ENCODE measurements at places on chromosomes 1 and 21.

DNA sequence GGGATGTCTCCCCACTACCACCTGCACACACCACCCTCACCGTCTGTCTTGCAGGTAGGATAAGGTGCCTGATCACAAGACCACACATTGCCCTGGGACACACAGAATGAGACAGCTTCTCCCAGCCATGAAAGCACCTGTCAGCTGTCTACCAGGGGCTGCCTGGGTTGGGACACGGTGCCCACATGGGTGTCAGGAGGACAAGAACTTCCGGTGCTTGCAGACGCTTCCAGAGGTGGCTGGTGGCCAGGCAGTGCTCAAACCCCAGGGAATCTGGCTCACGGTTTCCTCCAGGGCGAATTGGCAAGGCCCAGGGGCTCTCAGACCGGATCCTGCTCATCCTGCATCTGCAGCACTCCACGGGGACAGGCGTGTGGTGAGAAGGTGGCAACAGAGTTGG lies 182.6 kb upstream of the ARHGEF16 start:
- DNase-seq = no peak

DNA sequence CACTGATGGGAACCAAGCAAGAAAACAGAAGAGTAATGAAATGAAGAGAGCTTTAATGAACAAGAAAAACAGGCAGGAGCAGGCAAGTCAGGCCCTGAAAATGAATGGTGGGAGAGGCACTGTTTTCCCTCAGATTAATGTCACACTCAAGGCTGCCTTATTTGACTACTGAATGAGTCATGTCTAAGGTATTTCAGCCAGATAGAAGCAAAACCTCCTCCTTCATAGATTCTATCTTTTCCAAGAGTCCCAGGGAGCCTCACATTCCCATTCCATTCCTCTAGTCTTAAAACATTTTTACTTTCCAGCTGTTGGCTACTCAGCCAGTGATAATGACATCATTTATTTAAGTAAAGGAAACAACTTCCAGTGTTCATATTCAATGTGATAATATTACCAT lies 228.4 kb upstream of the NRIP1 start:
- DNase-seq = no peak

DNA sequence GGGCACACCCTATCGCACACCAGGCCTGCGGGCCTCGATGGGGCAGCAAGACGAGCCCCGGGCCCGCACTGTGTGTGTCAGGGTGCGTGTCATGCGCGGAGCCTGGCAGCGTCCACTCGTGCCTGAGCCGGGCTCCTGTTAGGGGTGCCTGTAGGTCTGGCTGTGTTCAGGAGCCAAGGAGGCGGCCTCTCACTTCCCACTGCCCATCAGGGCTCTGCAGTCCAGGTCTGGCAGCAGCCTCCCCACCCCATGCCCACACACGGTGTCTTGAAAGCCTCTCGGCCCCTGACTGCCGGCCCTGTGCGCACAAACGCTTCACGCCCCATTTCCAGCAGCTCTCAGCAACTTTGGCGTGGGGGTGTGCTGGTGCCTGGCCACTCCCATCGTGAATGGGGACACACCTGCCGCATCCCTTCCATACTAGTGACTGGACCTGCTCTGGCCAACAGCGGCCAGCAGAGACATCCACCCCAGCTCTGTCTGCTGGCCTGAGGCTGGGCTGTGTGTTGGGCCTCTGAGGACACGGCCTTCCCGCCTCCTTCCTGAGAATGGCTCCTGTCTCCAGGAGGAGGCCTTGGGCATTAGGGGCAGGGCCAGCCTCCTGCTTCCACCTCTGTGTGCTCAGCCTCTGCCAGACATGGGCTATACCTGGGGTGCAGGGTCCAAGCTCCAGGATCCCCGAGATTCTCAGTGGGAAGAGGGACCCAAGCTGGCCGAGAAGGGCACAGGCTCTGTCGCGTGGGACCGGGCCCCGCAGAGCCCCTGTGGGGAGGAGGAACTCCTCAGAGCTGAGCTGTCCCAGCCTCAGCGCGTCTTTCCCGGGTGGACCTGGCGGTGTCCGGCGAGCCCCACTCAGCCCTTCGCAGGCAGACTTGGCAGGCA lies 41.8 kb upstream of the ACTRT2 start:
- no peak for DNase-seq

DNA sequence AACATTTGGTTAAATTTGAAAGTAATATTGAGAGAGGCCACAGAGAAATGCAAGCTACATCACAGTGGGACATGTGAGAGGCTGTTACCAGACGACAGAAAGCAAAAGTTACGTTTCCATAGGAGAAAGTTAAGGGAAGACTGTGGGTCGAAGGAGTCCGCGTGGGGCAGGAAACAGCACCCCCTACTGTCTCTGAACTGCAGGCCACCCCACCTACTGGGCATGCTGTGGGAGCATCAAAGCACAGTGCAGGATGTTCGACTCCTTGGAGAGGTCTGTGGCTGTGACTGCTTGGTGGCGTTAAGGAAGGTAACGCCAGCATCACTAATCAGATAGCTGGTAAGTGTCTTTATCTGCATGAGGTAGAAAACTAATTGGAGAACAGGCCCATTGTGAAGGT lies 123.9 kb downstream of the PTBP2 start:
- DNase-seq = no peak

DNA sequence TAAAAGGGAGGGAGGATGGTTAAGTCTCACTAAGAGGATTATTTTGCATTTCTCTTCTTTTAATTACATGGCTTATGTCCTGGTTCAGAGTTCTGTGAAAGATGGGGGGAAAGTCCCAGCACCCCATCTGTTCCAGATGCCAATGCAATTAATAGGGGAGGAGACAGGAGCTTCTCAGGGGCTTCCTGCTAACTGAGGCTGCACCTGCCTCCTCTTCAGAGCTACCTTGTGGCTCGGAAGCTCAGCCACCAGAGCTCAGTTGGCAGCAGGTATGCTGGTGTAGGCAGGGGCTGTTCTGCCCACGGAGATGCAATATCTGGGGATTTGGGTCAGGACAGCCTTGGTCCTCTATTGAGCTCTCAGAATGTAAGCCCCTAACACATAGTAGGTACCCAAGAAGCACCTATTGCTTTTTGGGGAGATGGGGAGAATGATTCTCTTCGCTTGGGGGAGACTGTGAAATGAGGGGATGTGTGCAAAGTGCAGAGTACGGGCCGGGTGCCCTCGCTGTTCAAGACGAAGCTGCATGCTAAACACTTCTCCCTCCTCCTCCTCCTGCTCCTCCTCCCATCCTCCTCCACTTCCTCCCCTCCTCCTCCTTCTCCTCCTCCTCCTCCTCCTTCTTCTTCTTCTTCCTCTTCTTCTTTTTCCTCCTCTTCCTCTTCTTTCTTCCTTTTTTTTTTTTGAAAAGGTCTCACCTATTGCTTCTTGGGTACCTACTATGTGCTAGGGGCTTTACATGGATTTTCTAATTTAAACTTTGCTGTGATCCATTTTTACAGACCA lies 279.0 kb downstream of the PTPRU start:
- no peak for DNase-seq

- no peak for DNase-seq
Observed at GRCh38 chr1:67589519-67590233, 95.3 kb upstream of the GADD45A start.

DNA sequence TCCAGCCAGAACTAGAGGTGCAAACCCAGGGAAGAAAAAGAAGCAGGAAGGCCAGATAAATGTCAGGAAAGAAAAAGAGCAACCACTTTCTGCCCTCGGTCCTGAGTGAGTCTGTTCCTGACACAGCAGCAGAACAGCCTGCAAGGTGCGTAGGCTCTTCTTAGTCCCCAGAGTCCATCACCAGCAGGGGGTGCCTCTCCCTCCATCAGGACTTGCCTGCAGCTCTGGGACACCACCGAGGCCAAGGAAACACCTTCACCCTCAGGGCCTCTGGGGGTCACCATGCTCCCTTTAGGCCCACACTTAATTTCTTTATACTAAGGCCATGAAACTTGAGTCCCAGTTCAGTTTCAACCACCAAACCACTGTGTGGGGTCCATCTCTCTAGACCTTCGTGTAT lies 43.7 kb upstream of the NFASC start:
- DNase-seq = no peak

- DNase-seq = no peak
Observed at GRCh38 chr1:48566492-48566891, 94.5 kb upstream of the SPATA6 start.

GRCh38 chr1:24768873-24769605 lies 23.8 kb downstream of the CLIC4 start:
- no peak for DNase-seq

DNA sequence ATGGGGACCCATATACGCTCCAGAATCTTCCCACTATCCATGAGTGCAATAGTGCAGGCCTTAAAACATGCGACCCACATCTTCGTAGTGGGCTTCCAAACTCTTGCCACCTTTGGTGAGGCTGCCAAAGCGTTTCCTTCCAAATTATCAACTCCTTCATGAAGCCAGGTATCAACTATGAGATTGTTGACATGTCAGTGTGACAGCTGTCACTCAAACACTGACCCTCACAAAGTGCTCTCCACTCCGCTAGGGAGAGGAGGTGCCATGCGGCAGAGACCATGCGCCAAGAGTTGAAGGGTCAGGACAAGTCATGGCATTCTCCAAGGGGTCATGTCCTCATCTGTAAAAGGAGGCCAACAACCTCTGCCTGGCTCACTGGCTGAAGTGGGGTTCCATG lies 103.3 kb downstream of the SUSD4 start:
- DNase-seq = no peak

GRCh38 chr1:221071777-221072176 lies 192.5 kb downstream of the HLX start:
- no peak for DNase-seq

DNA sequence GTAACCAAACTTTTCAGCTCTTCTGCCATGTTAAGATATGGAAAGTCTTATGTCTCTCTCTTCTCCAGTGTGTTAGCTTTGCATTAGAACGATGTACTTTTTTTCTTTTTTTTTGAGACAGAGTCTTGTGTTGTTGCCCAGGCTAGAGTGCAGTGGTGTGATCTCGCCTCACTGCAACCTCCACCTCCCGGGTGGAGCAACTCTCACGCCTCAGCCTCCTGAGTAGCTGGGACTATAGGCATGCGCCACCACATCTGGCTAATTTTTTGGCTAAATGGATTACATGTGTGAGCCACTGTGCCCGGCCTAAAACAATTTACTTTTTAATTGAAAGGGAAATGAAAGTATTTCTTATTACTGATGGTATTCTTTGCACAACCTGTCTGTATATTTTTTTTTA lies 35.8 kb downstream of the SPEN start:
- no peak for DNase-seq

DNA sequence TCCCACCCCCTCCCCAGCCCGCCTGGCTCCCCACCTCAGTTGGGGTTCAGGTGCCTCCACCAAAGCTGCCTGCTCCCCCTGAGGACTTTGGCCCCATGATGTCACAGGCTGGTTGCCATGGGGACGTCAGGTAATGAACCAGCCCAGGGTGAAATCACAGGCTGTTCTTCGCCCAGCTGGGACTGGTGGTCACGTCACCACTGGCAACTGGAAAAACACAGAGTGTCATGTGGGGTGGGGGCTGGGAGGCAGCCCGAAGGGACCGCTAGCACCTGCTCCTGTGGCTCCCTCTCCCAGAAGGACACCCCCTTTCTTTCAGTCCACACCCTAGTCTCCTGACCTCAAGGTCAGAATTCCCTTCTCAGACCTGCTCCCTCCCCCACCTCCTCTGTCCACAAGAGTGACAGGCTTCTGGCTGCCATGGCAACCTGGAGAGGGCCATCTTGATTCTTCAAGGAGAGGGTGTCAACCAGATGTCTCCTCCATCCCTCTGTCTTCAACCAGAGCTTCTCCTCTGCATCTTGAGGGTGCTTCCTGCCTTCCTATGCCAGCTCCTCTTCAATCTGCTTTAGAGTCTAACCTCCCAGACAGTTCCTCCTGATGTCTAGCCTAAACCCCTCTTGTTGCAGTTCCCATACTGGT lies 6.2 kb downstream of the FAM131C start:
- DNase-seq = no peak

- no peak for DNase-seq
Observed at GRCh38 chr1:86706018-86706635, 1.8 kb downstream of the SH3GLB1 start.

DNA sequence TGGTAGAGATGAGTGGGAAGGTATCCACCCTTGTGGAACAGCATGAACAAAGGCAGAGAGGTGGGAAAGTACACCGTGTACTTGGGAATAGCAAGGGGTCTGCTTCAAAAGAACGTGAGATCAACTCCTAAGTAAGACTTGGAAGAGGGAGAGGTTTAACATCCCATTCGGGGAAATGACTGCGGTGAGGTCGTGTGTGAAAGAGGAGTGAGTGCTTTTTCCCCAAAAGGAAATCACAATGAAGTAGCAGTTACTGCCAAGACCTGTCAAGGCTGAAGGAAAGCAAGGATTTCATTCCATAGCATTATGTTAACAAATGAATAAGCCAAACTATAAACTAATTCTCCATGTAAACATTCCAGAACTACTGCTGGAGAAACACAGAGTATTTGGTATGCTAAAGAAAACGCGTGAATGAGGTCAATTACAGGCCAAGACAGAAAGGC lies 20.0 kb upstream of the SYDE2 start:
- DNase-seq = no peak

DNA sequence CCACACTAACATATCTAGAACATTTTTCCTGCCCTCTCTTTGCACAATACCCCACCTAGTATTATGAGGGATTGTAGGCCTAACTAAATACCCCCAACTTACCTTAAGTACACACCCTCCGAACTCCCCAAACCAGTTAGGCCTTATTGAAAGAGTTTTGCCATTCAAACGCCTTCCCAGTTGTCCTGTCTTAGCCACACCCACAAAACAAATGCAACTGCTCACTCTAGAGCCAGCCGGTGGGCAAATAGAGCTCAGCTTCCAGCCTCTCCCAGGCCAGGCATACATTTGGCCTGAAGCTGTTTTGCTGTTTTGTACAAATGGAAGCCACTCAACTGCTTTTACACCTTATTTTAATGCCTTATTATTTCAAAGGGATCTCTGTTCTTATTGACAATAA lies 224.2 kb upstream of the RUNX1 start:
- no peak for DNase-seq

DNA sequence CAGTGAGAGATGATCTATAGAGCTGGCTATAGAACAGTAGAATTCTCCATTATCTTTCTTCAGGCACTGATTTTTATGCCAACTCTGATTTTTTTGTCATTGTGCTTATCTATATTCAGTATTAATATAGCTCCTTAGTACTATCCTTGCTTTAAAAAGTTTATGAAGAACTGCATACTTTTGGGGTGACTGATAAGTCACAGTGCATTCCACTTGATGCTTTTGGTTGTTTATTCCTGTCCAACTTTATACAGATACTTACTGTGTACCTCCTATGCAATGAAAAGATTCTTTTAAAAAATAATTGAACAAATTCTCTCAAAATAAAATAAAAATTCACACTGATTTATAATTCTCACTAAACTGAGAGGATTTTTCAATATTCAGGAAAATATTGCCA lies 71.6 kb downstream of the COL24A1 start:
- no peak for DNase-seq

- no peak for DNase-seq
Observed at GRCh38 chr1:3586986-3587759, 24.1 kb downstream of the MEGF6 start.
